ENCODE measurements at places on chromosomes 12 and 14. TPM values are rescaled to one million over a fixed set of nuclear protein-coding genes. Genes with fewer than 3 reads are reported as not detected.

The HPD gene
- total RNA-seq = 0.39 TPM

The TRIM9 gene
- 2.0 TPM for total RNA-seq

The ASIC1 gene
- total RNA-seq = 1.9 TPM

The SERPINA5 gene
- 1.4 TPM for total RNA-seq

The TAS2R19 gene
- 12.0 TPM for total RNA-seq

The DDX47 gene
- total RNA-seq = 78.7 TPM

The FGF23 gene
- total RNA-seq = not detected

The AQP6 gene
- not detected for total RNA-seq

The KCNA5 gene
- 1.0 TPM for total RNA-seq

The TESPA1 gene
- 2.5 TPM for total RNA-seq

The MRPS35 gene
- 74.0 TPM for total RNA-seq

The TSPAN8 gene
- 9.6 TPM for total RNA-seq

The RERGL gene
- total RNA-seq = 2.6 TPM

The ANO2 gene
- 0.78 TPM for total RNA-seq

The HAL gene
- total RNA-seq = 1.9 TPM

The MYF6 gene
- not detected for total RNA-seq

The AVPR1A gene
- total RNA-seq = 24.5 TPM

The SLCO1B1 gene
- not detected for total RNA-seq

The KCNMB4 gene
- 3.5 TPM for total RNA-seq

The SMIM41 gene
- 0.67 TPM for total RNA-seq

The KRT85 gene
- not detected for total RNA-seq

The LBHD2 gene
- total RNA-seq = not detected

The STYK1 gene
- total RNA-seq = not detected

Measured in thyroid gland (tissue), 4 donors.